ENCODE measurements at places on chromosomes 4 and X.

GRCh38 chr4:33941854-33942253 is 2302.5 kb downstream of the ARAP2 start:
- DNase-seq: no peak

GRCh38 chr4:40548256-40548655 is 81.4 kb downstream of the RBM47 start:
- DNase-seq: no peak

- no peak for DNase-seq
Measured at GRCh38 chr4:2413821-2414610, 4.4 kb downstream of the ZFYVE28 start.

DNA sequence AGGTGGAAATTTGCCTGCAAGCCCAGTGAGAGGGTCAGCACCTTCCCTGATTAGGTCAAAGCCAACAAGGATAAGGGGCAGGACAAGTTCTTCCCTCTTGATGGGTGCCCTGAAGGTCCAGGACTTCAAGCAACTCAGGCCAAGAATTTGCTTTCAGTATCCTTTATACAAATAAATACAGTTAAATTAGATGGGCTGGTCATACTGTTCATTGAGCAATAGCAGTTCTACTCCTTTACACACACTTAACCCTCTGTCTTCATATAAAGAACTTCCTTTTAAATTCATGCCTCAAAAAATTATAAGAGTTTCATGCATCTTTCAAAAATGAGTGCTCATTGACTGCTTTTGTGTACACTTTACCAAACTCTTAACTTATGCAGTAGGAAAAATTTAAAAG is 392.0 kb downstream of the SPRY1 start:
- no peak for DNase-seq

GRCh38 chr4:169189372-169189771 is 81.4 kb downstream of the SH3RF1 start:
- DNase-seq: no peak

- DNase-seq: no peak
Measured at GRCh38 chr4:67198727-67199126, 346.6 kb downstream of the CENPC start.

GRCh38 chr4:144494280-144494679 is 151.7 kb upstream of the HHIP start:
- no peak for DNase-seq

DNA sequence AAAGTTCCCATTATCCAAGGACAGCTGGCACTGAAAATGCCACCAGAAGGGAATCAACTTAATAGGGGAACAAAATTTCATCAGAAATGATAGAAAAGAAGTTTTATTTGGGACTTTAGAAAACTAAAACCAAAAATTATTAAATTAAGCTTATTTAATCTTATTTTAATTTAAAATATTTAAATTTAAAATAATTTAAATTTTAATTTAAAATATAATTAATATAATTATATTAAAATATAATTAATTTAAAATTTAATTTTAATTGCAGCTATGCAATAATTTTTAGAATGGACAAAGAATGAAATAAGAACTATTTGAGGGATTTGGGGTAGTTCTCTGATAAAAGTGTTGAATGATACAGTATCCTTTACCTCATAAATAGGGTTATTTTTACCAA is 10.2 kb upstream of the VAMP7 start:
- no peak for DNase-seq

- no peak for DNase-seq
Measured at GRCh38 chr4:157035471-157035870, 40.5 kb upstream of the GLRB start.

DNA sequence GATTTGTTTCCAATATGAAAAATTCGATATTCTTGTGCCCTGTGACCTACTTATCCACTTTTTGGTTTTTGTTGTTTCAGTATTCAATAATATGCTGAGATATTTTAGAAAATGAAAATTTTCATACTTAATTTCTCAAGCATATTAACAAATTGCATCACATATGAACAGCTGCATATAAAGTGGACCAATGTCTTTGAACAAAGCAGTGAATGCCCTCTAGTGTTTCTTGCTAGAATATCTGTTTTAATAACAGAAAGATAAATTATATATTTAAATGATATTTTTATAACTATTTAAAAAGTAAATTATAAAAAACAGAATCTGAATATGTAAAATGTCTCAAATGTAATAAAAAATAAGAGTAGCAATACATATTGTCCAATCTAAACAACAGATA is 31.7 kb upstream of the INTU start:
- DNase-seq: no peak

GRCh38 chrX:105464618-105465017 is 244.1 kb upstream of the TEX13A start:
- no peak for DNase-seq

GRCh38 chrX:143466130-143466529 is 51.1 kb downstream of the SPANXN3 start:
- DNase-seq: no peak

GRCh38 chrX:23844502-23845138 is 61.6 kb downstream of the SAT1 start:
- no peak for DNase-seq

DNA sequence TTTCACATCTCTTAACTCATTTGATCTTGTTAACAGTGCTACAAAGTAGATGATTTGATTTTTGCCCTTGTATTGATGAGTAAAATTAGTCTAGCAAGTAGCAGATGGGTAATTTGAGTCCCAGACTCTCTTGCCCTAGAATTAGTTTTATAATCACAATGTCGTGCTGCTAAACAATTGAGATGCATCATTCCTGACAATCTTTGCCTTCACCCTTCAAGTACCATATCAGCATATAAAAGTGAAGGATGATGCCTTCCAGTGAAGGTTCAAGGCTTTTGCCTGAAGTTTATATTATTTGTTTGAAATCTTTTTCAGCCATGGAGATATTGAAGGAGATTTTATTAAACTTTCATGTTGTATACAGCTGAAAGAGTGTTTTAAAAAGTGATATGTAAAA is 141.4 kb downstream of the GRID2 start:
- DNase-seq: no peak

DNA sequence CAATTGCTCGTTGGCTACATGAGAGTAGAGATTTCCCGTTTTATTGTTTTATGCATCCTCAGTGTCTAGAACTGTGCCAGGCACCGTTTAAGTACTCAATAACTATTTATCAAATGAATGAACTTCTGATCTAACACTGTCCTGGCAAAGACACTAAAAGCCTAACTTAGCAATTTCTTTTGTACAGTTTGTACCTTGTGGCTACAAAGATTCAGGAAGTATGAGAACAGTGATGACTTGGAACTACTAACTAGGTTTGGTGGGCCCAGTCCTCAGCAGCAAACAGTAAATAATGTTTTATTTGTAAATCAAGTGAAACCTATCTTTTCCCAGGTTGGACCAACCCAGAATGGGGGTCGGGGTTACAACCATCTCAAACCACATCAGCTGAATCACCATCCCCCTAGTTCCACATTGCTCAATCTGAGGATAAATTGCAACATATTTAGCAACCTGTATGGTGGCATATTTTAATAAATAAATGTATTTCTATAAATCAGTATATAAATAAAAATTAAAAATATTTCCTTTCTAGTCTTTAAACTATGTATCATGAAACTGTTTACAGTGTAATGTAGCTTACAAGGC is 12.3 kb upstream of the SCRG1 start:
- DNase-seq: no peak

DNA sequence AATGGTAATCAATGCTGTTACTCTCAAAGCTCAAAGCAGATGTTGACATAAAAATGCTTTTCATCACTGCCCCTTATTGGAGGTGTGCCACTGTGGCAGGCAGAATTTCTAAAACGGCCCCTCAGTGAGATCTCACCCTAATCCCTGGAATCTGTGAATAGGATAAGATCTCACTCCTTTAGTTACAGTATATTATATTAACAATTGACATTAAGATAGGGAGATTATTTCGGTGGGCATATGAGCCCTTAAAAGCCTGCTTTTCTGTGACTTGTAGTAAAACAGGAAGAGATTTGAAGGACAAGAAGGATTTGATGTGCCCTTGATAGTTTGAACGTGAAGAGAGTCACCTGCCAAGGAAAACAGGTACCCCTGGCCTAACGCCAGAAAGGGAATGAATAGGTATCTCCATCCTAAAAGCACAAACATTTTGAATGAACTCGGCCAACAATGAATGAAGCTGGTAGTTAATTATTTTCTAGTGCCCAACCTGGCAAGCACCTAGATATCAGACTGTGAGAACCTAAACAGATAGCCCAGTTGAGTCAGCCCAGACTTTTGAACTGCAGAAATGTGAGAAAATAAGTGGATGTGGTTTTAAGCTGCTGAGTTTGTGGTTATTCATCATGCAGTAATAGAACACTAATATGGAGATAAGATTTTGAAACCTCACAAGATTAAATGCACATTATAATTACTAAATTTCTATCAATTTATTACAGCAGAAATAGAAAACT is 881.6 kb downstream of the PCDH18 start:
- no peak for DNase-seq

- no peak for DNase-seq
Measured at GRCh38 chr4:166414431-166414830, 541.4 kb downstream of the TLL1 start.

GRCh38 chrX:1443496-1444075 is 9.1 kb downstream of the ASMTL start:
- peak; percentile 69 for DNase-seq

- no peak for DNase-seq
Measured at GRCh38 chr4:164949448-164950143, 27.9 kb downstream of the TRIM61 start.

GRCh38 chr4:107757864-107758476 is 37.9 kb upstream of the PAPSS1 start:
- no peak for DNase-seq

DNA sequence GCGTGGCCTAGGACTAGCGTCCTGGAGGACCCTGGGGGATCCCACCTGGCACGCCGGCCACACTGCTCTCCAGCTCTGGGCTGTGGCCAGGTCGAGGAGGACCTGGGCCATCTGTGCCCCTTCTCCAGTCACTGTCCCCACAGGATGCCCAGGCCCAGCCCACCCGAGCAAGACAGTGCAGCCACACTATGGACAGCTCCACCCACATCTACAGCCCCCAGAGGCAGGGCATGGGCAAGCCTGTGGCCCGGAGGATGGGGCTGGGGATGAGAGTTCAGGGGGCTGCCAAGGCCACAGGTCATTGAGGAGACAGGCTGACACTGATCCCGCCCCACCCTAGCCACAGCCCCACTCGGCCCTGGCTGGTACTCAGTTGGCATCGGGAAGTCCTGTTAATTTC is 30.3 kb downstream of the FAM53A start:
- no peak for DNase-seq

GRCh38 chr4:150106886-150107285 is 28.6 kb downstream of the DCLK2 start:
- no peak for DNase-seq

DNA sequence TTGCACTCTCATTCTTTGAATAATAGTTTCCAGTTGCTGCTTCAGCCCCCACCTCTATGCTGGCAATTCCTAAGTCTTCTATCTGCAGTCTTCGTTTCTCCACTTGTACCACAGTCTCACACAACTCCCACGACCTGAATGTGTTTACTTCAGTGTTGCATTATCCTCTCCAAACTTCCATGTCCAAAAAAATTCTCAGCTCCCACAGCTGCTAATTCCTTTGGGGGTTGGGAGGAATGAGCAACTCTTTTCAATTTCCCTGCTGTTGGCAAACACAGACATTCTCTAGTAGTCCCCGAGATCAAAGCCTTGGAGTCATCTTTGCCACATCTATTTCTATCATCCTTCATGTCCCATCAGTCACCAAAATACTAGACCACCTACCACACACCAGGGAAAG is 14.4 kb upstream of the CDS1 start:
- no peak for DNase-seq

DNA sequence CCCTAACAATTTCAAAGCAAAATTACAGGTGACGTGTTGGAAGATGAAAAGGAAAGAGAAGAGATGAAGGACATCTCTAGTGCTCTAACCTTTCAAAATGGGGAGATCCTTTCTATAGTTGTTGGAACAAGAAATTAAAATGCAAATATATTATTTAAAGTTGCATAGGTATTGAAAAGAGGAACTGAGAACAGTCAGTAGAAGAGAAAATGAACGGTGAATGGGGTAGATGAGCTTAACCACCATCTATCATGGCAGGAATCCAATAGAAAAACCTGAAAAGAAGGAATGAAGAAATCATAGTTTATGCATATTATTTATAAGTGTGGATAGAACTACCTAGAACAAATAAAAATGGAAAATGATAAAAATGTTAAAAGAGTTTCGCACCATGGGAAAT is 42.0 kb downstream of the ANXA5 start:
- DNase-seq: no peak

DNA sequence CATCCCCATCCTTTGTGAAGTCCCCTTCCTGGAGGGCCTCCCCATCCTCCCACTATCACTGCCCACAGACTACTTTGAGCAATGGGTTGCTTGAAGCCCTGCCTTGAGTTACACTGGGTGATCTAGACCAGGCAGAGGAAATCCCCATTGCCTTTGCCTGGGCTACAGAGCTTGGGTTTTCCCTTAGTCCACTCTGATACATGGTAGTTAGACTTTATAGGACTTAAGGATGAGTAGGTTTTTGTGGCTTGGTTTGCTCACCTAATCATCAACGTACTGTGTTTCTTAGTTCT is 56.6 kb downstream of the TMEM131L start:
- DNase-seq: no peak

- no peak for DNase-seq
Measured at GRCh38 chrX:96924581-96924980, 40.9 kb downstream of the RPA4 start.

DNA sequence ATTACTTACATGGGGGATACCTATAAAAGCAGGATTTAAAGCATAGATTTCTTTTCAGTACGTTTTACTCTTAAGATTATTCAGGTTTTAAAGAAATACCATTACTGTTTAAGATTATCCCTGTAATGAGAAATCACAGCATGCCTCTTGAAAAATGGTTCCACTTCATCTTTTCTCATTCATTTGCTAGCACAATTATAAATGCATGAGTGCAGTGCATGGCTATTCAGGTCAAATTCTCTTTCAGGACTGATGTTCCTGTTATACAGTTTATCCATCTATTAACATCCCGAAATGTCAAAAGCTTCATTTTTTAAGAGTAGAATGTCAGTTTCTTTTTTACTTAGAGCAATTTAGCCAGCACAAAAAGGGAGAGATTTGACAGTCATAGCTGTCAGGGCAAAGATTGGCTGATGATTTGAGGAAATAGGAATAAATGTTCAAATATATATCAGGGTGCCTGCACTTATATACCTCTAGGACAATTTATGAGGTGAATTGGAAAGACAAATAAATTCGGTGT is 135.2 kb downstream of the ADGRL3 start:
- no peak for DNase-seq

GRCh38 chr4:24809376-24809775 is 14.0 kb downstream of the SOD3 start:
- DNase-seq: no peak

DNA sequence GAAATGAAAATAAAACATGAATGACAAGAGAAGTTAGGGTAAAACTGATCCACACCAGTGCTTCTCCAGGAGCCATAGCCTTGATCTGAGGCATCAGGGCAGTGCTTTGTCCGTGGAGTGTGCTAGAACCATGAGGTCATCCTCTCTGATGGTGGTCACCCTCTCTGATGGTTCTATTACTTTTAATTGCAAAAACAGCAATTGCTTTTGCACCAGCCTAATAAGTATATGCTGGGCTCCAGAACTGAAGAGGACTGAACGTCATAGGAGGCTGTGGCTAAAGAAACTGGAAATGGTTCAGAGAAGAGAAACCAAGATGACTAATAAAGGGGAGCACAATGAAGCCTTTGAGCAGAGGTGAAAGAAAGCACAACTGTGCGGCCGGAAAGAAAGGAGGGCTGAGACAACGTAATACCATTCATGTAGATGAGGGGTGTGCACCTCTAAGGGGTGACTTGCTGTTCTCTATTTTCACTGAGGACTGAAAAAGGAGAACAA is 17.0 kb upstream of the TMEM154 start:
- no peak for DNase-seq

GRCh38 chrX:29478336-29479069 is 736.9 kb upstream of the MAGEB2 start:
- DNase-seq: no peak

Measured in coronary artery (tissue), 2 donors.